ENCODE measurements at places on chromosomes 2 and 18.

DNA sequence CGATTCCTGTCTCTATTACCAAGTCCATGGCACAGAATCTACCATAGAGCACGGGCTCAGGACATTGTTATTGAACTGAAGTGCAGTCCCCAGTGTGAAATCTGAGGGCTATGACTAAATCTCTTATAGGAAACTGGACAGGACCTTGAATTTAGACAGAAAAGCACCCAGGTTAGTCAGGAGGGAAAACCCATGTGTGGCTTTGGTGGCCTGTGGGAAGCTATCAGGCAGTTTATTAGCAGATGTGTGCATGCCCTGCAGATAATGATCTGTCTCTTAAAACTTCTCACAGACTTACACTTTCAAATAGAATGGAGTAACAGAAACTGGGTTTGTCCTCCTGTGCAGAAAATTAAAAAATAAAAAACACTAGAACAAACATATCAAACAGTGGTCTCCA lies 610.0 kb upstream of the RAB6C start:
- no peak for DNase-seq

GRCh38 chr2:26712486-26713465 lies 20.3 kb downstream of the KCNK3 start:
- no peak for DNase-seq

DNA sequence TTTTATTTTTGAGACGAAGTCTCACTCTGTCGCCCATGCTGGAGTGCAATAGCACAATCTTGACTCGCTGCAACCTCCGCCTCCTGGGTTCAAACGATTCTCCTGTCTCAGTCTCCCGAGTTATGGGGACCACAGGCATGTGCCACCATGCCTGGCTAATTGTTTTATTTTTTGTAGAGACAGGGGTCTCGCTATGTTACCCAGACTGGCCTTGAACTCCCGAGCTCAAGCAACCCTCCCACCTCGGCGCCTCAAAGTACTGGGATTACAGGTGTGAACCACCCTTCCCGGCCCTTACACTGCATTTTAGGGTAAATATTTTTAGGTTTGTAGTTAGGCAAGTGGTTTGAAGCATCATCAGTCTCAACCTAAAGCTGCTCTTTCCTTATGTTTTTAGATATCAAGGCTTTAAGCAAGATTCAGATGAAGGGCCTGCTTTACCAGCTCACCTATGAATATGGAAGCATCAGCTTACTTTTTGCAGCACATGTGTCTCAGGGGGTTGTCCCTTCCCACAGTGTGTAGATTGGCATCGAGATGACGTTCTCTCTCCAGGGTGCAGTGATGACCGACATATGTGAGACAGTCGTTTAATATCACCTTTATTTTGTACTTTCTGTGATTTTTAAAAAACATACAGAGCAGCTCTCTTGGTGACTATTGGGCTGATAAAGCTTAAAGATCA lies 47.2 kb downstream of the ATIC start:
- DNase-seq, result no peak

DNA sequence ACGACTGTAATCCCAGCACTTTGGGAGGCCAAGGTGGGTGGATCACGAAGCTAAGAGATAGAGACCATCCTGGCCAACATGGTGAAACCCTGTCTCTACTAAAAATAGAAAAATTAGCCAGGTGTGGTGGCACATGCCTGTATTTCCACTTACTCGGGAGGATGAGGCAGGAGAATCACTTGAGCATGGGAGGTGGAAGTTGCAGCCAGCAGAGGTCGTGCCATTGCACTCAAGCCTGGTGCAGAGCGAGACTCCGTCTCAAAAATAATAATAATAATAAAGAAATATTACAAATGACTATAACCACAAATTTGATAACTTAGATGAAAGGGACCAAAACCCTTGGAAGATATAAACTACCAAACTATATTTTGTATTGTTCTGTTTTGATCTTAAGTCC lies 226.3 kb upstream of the GULP1 start:
- no peak for DNase-seq

DNA sequence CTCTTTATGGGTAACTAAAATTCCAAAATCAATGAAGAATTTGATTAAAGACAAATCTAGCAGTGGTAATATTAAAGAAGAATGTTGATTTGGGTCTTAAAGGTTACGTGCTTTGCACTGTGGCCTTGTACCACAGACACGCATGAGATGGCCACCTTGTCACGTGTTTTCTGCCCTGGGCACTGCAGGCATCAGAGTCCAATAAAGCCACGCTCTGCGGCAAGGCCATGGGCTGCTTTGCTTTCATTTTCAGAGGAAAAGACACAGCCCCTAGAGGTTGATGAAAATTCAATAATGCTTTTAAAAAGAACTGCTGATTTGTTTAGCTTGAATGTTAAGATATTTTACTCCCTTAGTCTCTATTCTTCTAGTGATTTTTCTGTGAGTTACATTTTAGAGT lies 30.4 kb downstream of the AOX1 start:
- no peak for DNase-seq

GRCh38 chr18:49376046-49376445 lies 84.4 kb downstream of the DYM start:
- no peak for DNase-seq

DNA sequence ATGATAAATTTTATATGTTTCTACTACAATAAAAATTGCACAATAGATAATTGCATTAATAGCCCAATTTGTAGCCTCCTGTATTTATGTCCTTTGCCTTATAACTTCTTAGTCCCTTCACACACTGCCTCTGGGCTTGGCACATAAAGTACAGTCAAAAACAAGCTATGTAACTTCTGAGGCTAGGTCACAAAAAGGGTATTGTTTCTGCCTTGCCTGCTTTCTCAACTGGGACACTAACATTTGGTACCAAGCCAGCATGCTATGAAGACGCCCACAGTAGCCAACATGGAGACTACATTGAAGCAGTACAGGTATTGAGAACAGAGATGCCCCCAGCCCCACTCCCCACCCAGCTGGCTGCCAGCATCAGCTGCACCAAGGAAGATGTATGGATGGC lies 5.4 kb upstream of the SLC3A1 start:
- DNase-seq, result no peak

GRCh38 chr18:43314941-43315340 lies 37.7 kb upstream of the SYT4 start:
- no peak for DNase-seq

Measured in stimulated activated CD4-positive, alpha-beta T cell treated with anti-CD3 and anti-CD28 coated beads, Interleukin-12 subunit alpha, Interleukin-12 subunit beta, amount 100 ng/mL, for 48 hours (primary cell).